ENCODE measurements at places on chromosomes 3 and 15.

GRCh38 chr15:94353488-94353820 is 122.1 kb downstream of the MCTP2 start:
- no peak for DNase-seq

- no peak for DNase-seq
These were observed 357.6 kb upstream of the SOX2 start for GRCh38 chr3:181354140-181354539.

DNA sequence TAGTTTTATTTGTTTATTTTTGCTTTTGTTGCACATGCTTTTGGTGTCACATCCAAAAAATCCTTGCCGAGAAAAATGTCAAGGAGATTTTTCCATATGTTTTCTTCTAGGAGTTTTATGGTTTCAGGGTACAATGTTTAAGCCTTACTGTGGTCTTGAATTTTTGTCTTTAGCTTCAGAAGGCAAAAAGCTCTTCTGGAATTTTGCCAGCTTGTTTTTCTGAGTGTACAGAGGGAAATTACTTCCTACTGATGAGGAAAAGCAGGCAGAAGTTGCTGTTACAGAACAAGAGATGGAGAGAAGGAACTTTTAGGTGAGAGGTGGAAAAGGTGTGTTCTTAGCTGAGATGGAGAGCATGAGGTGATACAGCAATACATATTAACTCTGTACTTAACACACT is 59.6 kb downstream of the UBE2E2 start:
- DNase-seq: no peak

- no peak for DNase-seq
These were observed 40.0 kb downstream of the WNT7A start for GRCh38 chr3:13839726-13840340.

DNA sequence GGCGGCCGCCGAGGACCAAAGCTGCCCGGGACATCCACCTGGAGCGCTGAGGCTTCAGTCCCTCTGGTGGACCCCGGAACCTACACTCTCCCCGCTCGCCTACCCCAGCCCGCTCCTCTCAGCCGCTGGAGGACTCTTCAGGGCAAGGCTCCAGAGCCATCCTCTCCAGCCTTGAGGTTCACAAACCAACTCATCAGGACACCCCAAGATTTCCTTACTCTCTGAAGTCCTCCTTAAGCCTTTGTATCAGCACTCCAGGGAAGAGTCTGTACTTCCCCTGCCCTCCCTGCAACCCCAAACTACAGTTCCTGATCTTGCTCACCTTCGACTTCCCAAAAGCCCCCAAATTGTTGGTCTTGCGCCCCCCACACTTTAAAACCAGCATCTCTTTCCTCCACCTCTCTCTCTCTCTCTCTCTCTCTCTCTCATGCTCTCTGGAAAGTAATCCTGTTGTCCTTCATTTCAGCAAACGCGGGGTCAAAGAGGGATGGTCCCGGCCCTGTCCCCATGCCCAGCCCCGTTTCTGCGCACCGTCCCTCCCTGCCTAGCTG is 438 bp downstream of the THBS1 start:
- no peak for DNase-seq

DNA sequence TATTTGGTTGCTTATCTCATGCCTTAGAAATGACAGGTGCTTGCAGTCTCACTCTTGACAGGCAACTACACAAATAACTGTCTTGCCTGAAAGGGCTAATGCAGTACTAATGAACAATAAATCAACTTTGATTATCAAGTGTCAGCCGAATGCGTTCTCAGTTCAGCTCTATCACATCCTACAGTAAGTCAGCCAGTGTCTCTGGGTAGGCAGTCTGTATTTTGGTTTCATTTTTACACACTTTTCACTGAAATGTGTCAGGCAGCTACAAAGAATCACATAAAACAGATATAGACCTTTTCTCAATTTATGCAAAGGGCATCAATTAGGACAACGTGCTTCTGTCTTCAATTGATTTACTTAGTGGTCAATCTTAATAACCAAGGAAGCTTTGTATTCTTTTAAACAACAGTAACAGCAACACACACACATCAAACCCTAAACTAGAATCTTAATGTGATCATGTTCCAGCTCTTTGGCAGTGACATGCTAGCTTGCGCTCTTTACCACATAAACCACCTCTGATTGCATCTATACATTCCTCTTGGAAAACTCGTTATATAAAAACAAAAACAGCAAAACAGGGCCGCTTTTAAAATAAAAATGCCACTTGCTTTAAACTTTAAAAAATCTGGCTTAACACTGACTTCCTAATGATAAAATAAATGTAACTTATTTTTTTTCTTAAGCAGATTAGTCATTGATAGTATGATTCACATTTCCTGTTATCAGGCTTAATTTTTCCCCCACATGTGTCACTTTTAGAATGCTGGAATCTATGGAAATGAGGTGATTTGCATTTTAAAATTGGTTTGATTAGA is 520.4 kb downstream of the FOXP1 start:
- DNase-seq: no peak

DNA sequence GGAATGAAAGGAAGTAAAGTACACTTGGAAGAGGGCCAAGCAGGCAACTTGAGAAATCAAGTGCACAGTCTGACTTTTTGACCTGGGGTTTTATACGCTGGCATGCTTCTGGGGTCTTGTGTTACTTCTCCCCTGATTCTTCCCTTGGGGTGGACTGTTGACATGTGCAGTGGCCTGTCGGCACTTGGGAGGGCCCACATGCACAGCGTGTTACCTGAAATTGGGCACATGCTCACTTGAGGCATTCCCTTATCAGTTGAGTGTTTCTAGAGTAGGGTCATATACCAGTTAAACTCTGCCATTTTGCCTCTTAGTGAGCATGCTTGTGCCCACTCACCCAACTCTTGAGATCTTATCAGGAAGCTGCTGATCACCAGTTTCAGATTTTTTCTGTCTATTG is 329.1 kb upstream of the SOX2 start:
- no peak for DNase-seq
